Mesendoderm (in vitro differentiated cells): ENCODE measurements at places on chromosomes 7 and 10.
A peak's percentile ranks its signal among the peaks of the same experiment; 100 is the strongest.

DNA sequence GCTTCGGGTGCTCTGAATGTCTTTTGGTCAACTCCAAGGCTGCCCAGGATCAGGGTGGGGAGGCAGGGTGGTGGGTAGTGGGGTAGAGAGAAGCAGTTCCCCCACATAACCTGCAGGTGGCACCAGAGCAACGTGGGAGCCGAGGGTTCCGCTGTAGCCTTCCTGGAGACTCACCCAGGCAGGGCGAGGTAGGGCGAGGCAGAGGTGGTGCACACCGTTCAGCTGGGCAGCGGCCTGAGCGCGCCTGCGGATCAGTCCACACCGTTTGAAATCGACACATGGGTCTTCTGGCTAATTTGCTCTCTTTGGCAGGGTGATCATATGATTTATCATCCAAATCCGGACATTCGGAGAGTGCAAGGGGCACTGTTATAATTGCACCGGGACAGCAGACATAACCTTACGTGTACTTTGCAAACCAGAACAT, 41.4 kb upstream of the MAP3K8 start:
- H3K4me3 ChIP-seq, result no peak overlapping the region
- no peak overlapping the region for H3K27ac ChIP-seq
- no peaks in the 10 kb centered on the region for H3K4me1 ChIP-seq
- peak; percentile 79 for DNase-seq
- H3K27me3 ChIP-seq, result no peaks in the 10 kb centered on the region

- no peaks in the 10 kb centered on the region for H3K27me3 ChIP-seq
- no peaks in the 10 kb centered on the region for H3K36me3 ChIP-seq
- no peak for DNase-seq
- no peak overlapping the region for H3K27ac ChIP-seq
These were observed 36.2 kb upstream of the TMEM106B start for GRCh38 chr7:12174931-12175330.

DNA sequence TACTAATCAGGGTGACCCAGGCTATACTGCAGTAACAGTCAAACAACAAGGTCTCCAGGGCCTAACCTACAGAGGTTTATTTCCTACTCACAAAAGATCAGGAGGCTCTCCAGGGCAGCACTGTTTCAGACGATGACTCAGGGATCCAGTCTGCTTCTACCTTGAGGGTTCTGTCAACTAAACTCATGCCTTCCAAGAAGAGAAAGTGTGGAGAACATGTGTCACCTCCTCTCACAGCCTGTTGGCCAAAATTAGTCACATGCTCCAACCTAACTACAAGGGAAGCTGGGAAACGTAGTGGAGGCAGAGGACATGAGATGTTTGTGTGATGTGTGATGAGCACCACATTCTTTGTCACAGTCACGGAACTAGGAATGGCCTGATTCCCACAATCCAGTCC, 14.7 kb upstream of the INA start:
- no peaks in the 10 kb centered on the region for H3K4me1 ChIP-seq
- H3K36me3 ChIP-seq, result no peaks in the 10 kb centered on the region
- no peaks in the 10 kb centered on the region for H3K27me3 ChIP-seq
- DNase-seq, result peak; percentile 18
- H3K27ac ChIP-seq, result no peak overlapping the region

DNA sequence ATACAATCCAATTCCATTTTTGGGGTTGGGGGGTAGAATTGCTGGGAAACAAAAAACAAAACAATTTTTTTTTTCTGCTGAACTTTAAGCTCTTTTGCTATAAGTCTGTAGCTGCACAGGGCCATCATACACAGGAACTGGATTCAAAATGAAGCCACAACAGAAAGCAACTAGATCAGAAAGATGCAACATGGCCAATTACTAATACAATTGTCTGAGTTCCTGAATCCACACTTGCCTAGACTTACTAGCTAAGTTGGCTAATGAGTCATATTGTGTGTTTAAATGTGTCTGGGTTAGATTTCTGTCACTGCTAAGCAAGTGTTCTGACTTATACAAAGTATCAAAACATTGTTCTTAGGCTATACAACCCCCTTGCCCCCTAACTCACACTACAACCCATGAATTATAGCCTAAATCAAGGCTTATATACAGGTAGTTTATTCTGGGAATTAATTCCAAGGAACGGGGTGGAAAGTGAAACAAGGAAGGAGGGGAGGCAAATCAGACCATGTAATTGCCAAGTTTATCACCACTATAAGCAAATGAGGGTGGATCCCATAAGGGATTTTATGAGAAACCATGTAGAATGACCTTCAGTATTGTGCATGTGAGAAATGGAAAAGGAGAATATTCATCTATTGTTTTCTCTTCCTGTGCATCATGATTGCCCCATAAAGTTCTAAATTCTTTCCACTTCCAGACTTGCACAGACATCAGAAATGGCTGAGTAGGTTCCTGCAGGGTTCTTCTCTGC, 337.9 kb upstream of the SORCS1 start:
- no peaks in the 10 kb centered on the region for H3K4me1 ChIP-seq
- no peak for DNase-seq
- H3K27ac ChIP-seq, result no peak overlapping the region
- H3K27me3 ChIP-seq, result no peaks in the 10 kb centered on the region
- no peak overlapping the region for H3K4me3 ChIP-seq

DNA sequence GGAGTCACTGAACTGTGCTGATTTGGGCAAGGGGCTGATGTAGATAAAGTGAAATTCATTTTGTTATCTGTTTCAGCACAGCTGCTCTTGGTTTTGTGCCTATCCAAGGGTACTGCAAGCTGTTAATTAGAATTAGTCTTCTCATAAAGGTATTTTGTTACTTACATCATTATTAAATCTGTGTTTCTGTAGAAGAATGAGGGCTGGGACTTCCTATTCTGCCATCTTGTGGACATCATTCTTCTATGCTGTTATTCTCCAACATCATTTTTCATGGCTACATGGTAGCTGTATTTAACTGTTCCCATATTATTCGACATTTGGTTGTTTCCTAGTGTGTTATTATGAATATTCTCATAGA, 76.2 kb upstream of the CCDC71L start:
- H3K27ac ChIP-seq, result no peak overlapping the region
- H3K4me1 ChIP-seq, result no peaks in the 10 kb centered on the region
- DNase-seq, result peak; percentile 40
- H3K4me3 ChIP-seq, result no peak overlapping the region
- H3K27me3 ChIP-seq, result no peaks in the 10 kb centered on the region

- DNase-seq, result peak; percentile 67
- H3K27me3 ChIP-seq, result no peaks in the 10 kb centered on the region
- no peaks in the 10 kb centered on the region for H3K4me1 ChIP-seq
- H3K36me3 ChIP-seq, result no peaks in the 10 kb centered on the region
These were observed 865.4 kb upstream of the MBL2 start for GRCh38 chr10:53638006-53638405.

- no peak overlapping the region for H3K27ac ChIP-seq
- no peaks in the 10 kb centered on the region for H3K27me3 ChIP-seq
- no peak overlapping the region for H3K4me3 ChIP-seq
These were observed 30.1 kb downstream of the ENTPD1 start for GRCh38 chr10:95785942-95786669.

GRCh38 chr10:12465385-12466136, 116.2 kb downstream of the CAMK1D start:
- no peaks in the 10 kb centered on the region for H3K4me1 ChIP-seq
- H3K27me3 ChIP-seq, result no peaks in the 10 kb centered on the region
- no peak for DNase-seq

- no peak overlapping the region for H3K4me3 ChIP-seq
- no peaks in the 10 kb centered on the region for H3K27me3 ChIP-seq
- H3K36me3 ChIP-seq, result no peaks in the 10 kb centered on the region
- DNase-seq, result no peak
- H3K4me1 ChIP-seq, result no peaks in the 10 kb centered on the region
These were observed 67.1 kb upstream of the DUSP5 start for GRCh38 chr10:110430340-110431273.

DNA sequence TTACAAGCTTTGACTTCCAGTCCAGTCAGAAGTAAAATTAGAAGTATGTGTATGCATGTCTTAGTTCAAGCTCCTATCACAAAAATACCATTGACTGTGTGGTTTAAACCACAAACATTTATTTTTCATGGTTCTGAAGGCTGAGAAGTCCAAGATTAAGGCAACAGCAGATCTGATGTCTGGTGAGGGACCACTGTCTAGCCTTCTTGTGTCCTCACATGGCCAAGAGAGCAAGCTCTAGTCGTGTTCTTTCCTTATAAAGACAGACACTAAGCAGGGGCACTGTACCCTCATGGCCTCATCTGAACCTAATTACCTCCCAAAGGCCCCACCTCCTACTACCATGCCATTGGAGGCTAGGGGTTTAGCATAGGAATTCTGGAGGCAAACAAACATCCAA, 41.3 kb upstream of the ARL4A start:
- no peak overlapping the region for H3K4me3 ChIP-seq
- no peaks in the 10 kb centered on the region for H3K36me3 ChIP-seq
- no peaks in the 10 kb centered on the region for H3K4me1 ChIP-seq
- H3K27me3 ChIP-seq, result no peaks in the 10 kb centered on the region

- no peak overlapping the region for H3K27ac ChIP-seq
- H3K27me3 ChIP-seq, result no peaks in the 10 kb centered on the region
- peaks cover 3% of the 10 kb centered on the region for H3K4me1 ChIP-seq
- DNase-seq, result no peak
- no peaks in the 10 kb centered on the region for H3K36me3 ChIP-seq
- no peak overlapping the region for H3K4me3 ChIP-seq
These were observed 49.2 kb upstream of the NANOS1 start for GRCh38 chr10:118980135-118980865.

DNA sequence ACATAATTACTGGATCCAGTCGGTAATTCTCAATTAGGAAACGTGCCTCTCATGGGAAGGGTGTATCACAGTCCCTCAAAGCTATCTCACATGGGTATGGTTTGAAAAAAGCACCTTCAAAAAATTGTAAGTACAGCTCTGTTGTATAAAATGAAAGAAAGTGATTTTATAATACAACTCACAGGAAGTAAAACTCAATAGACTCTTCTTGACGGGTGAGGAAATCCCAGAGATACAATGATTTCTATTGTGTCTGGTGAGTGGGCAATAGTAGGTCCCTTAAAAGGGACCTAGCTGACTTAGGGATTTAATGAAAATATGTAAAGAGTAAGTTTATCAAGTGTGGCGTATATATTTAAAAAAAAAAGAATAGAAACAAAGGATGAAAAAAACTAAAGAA, 27.0 kb downstream of the TASOR2 start:
- no peaks in the 10 kb centered on the region for H3K4me1 ChIP-seq
- no peak overlapping the region for H3K27ac ChIP-seq
- H3K27me3 ChIP-seq, result no peaks in the 10 kb centered on the region
